Tongue (tissue), 3 donors: ENCODE measurements at places on chromosomes 3 and 15. TPM values are rescaled to one million over a fixed set of nuclear protein-coding genes. Genes with fewer than 3 reads are reported as not detected.

- DNase-seq: no peak
Observed at GRCh38 chr15:29765234-29765841, 56.9 kb downstream of the TJP1 start.

DNA sequence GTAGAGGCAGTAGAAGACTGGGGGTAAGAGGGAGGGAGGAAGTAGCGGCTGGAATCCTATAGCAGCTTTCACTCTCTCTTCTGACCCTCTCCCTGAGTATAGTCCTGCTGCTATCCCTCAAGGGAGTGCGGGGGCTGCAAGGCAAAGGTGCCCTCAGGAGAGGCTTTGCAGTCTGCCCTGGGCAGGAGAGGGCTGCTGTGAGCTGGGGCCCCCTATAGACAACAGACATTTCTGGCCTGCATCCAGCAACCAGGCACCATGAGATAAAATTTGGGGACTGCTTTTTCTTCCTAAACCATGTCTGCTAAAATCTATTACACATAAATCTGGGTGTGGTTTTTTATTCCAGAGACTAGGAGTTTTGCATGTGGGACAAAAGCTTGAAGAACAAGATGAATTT, 48.0 kb downstream of the SACM1L start:
- no peak for DNase-seq

- DNase-seq: no peak
Observed at GRCh38 chr15:79057050-79057449, 33.5 kb downstream of the RASGRF1 start.

The CA12 gene
- 8.9 TPM for total RNA-seq

DNA sequence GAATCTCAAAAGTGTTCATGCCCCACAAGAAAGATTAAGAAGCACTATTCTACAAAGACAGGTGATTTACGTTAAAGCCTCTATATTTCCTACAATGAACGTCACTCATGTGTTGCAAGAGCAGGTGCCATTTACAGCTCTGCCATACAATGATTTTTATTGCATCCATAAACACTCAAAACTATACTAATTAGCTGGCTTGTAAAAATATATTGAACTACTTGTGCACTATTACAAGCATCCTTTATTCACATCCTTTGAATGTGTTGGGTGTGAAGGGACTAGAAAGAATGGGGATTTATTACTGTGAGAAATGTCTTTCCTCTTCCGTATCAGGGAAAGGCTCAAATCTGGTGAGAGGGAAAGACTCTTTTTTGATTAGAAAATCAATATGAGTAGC, 50.7 kb upstream of the C3orf49 start:
- no peak for DNase-seq

DNA sequence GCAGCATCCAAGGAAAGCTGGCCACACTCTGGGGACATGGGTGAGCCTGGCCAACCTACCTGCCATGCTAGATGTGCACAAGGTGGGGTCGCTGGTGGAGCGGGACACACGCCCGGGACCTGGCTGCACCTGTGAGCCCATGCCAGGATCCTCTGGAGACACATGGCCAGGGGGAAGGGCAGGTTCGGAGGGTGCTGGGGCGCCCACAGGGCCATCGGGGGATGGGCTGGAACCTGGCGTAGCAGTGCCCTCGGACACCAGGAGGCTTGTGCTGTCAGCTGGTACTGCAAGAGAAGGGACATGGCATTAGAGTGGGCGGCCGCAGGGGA, 143.4 kb downstream of the NSMCE3 start:
- DNase-seq: no peak

- DNase-seq: no peak
Observed at GRCh38 chr3:124858275-124858674, 28.9 kb downstream of the ITGB5 start.

The DPPA4 gene
- total RNA-seq: 1.7 TPM

DNA sequence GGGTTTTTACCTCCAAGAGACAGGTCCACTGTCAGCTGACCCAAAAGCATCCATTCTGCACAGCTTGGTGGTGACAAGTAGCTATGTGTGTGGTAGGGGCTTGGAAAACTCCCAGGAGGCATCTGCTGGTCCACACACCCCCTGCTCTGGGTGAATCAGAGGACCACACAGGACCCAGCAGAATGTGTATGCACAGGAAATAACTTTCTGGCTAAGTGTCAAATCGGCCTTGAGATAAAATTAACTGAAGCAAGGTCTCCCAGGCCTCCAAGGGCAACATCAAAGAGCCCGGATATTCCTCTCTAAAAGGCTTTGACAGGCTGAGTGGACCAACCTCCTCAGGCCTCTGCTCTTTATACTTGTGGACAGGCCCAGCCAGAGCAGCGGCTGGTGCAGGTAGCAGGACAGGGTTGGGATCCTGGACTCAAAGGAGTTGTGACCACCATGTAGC, 66.5 kb downstream of the CTNNB1 start:
- no peak for DNase-seq

- DNase-seq: no peak
Observed at GRCh38 chr15:77642793-77643430, 10.2 kb upstream of the LINGO1 start.

- no peak for DNase-seq
Observed at GRCh38 chr3:1515882-1516281, 423.1 kb downstream of the CNTN6 start.

The TRH gene
- 0.62 TPM for total RNA-seq

The FOXB1 gene
- total RNA-seq: not detected

DNA sequence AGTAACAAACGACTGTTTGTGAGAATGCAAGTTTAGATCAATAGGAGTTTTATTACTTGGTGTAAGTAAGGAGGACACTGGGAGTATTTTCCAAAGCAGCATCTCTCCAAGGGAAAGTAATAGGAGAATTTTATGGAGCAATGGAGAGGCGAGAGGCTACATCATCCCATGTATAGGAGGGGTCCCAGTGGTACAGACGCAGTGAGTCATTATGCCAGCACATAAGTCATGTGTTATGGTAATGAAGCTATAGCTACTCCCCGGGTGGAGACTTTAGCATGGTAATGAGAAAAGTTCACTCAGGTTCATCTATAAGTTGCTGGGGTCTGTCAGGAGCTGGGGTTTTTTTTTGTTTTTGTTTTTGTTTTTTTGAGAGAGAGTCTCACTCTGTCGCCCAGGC, 29.5 kb upstream of the ZNF445 start:
- DNase-seq: no peak

The ATP10A gene
- total RNA-seq: 6.5 TPM

The HES1 gene
- total RNA-seq: 61.9 TPM

DNA sequence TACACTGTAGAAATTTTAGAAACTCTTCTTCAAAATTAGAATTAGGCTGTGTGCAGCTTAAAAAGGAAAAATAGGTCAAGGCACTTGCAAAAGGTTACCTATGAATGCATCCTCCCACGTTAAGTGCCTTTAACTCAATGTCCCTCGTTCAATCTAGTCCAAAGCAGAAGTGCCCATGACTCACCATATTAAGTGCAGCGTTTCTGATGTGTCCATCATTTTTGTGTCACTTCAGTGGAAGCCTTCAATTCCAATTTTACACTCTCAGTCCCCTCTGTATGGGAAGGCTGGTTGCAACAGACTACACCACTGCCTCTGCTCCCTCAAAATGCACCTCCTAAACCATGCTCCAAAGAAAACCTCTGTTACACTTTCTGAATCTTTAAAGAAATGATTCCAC, 53.4 kb downstream of the FOXB1 start:
- no peak for DNase-seq

DNA sequence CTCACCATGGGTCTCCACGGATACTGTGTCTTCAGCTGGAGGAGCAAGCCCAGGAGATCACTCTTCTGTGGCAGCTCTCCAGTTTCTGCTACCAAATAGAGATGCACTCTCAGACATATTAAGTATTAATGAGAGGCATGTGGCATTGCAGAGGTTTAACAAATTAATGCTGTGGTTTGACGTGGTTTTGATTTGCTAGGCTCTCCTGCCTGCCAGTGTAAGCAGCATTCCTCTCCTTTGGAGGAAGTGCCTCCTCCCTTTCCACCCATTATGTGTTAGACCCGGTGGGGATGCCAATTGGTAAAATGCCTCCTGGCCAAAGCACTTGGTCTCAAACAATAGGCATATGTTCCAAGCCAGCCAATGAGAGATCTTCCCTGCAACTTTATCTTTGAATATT, 124.8 kb downstream of the MYLK start:
- no peak for DNase-seq

- DNase-seq: no peak
Observed at GRCh38 chr15:74657846-74658245, 38.0 kb downstream of the EDC3 start.

The ACAA1 gene
- 42.0 TPM for total RNA-seq

DNA sequence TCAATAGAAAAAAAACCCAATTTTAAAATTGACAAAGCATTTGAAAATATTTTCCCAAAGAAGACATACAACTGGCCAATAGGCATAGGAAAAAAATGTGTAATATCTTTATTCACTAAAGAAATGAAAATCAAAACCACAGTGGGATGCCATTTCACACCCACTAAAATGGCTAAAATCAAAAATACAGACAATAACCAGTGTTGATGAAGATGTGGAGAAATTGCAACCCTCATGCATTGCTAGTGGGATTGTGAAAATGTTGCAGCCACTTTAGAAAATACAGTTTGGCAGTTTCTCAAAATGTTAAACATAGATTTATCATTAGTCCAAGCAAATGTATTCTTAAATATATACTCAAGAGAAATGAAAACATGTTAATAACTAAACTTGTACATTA, 315.1 kb upstream of the GPR149 start:
- no peak for DNase-seq

The ANKUB1 gene
- not detected for total RNA-seq

GRCh38 chr3:177735431-177735830, 538.1 kb upstream of the TBL1XR1 start:
- DNase-seq: no peak

DNA sequence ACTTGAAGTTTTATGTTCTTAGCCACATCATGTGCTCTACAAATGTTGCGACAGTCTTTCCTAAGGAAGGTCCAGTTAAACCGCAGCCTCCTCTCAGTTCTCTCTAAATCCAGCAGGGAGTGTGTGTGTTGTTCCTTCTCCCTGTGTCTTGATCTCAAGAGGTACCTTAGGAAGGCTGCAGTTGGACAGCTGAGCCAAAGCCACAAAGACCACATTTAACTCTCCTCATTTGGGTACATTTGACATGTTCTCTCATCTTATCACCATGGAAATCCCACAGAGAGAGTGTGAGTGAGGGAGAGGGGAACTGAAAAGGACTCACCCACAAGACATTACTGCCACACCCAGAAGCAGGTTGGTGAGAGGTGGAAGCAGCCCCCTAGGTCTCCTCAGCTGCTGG, 79.5 kb downstream of the CD200R1L start:
- no peak for DNase-seq

GRCh38 chr3:60154011-60154410, 1097.2 kb downstream of the FHIT start:
- DNase-seq: no peak

GRCh38 chr3:106071306-106071705, 202.5 kb upstream of the CBLB start:
- DNase-seq: no peak

GRCh38 chr3:190362258-190362657, 25.7 kb upstream of the CLDN16 start:
- DNase-seq: no peak

- DNase-seq: no peak
Observed at GRCh38 chr15:63992300-63992699, 54.0 kb downstream of the DAPK2 start.

The LRTM1 gene
- total RNA-seq: 84.2 TPM
